ENCODE measurements at places on chromosomes 11 and 22. TPM values are rescaled to one million over a fixed set of nuclear protein-coding genes. Genes with fewer than 3 reads are reported as not detected.
A peak's percentile ranks its signal among the peaks of the same experiment; 100 is the strongest.

DNA sequence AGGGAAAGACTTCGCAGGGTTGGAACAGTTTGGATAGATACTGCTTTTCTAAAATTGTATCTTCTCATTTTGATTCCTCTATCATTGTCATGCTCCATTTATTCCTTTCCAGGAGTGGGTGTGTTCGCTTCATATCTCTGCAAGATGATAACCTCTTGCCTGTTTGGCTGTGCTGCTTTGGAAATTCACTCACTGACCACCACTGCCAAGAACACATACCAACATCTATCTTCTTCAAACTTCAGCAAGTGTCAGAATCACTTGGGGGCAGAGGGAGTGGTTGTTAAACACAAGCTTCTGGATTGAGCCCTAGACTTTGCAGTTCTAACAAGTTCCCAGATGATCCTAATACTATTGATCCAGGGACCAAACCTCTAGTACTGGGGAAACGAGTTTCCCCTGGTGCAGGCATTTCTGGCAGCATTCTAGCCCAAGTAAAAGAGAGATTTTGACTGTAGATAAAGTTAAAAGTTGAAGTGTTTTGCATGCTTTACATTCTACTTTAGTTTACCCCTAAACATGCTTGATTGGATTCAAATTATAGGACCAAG, 11.5 kb upstream of the DKK3 start:
- no peak overlapping the region for H3K4me3 ChIP-seq
- H3K4me1 ChIP-seq: peaks cover 21% of the 10 kb centered on the region
- no peak for DNase-seq
- H3K27ac ChIP-seq: no peak overlapping the region
- H3K36me3 ChIP-seq: no peaks in the 10 kb centered on the region

- H3K4me1 ChIP-seq: no peaks in the 10 kb centered on the region
- H3K36me3 ChIP-seq: no peaks in the 10 kb centered on the region
- no peak overlapping the region for H3K4me3 ChIP-seq
- H3K27ac ChIP-seq: no peak overlapping the region
- H3K27me3 ChIP-seq: peaks cover 12% of the 10 kb centered on the region
These were observed 57.7 kb upstream of the ISX start for GRCh38 chr22:35008213-35008612.

DNA sequence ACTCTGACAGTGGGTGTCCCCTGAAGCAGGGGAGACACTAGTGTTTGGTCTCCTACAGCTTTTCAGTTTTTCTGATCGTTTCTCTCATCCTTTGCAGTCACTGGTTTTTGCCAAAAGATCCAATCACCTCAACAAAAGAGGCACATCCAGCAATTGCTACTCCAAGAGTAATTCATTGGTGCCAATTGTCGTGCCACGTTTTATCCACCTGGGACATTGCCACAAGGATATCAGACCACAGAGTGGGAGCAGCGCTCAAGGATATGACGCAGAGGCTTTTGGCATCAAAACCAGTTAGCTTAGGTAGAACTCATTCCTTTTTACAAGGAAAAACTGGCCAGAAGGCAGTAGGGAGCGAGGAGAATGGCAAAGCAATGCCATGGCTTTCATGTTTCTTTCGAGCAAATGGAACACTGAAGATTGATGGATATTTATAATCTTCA, 40.9 kb upstream of the BLID start:
- no peaks in the 10 kb centered on the region for H3K36me3 ChIP-seq
- H3K27me3 ChIP-seq: no peaks in the 10 kb centered on the region
- peak overlapping the region; percentile 46 for H3K27ac ChIP-seq
- H3K4me1 ChIP-seq: no peaks in the 10 kb centered on the region

The DEAF1 gene
- total RNA-seq: 32.0 TPM

The RPL3 gene
- 1,467 TPM for total RNA-seq

Measured in lower lobe of right lung (tissue), 2 donors.